ENCODE measurements at places on chromosomes 1 and 21.

GRCh38 chr1:219555031-219555692 is 57.7 kb downstream of the ZC3H11B start:
- DNase-seq = no peak

DNA sequence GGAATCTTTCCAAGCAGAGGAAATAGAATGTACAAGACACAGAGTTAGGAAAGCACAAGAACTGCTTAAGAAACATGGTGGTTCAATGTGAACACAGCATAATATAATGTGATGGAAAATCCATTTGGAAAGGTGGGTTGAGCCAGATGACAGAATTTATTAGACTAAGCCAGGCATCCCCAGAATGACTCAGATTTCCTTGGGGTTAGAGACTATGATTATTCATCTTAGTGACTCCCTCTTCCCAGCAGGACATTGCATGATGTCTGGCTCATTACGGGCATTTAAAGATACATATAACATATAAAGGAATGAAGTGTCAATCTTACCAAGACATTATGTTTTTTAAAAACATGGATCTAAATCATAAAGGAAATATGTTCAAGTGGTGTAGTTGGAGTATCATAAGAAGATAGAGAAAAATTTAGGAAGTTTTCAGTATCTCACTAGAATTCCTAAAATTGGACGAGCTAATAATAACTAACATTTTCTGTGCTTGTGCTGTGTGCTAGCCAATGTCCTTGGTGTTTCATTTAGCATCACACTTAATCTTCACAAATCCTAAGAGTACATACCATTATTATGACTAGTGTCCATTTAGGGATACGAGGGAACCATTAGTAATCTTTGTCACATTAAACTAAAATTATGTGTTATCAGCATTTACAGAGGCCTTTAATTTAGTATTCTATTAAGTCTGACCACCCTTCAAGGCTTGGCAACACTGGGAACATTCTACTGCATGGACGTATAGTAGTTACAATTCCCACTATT is 41.0 kb upstream of the ST6GALNAC5 start:
- DNase-seq = no peak

DNA sequence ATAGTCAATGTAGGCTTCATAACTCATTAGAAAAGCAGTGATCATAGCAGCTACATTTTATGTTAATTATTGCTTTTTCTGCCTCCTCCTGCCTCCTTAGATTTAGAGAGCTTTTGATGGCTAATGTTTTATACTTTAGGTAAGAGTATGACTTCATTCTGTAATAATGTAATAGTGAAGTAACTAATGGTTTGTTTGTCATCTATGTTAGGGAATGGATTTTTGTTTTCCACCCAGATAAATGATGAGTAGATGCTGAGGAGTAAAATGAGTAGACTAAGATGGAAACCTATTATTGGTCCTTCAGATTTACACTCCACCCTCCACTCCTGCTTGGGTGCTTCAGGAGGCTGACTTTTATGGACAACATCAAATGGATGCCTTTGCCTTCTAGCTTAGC is 170.6 kb downstream of the CTH start:
- no peak for DNase-seq

- DNase-seq = no peak
These were observed 6.4 kb upstream of the TSNAX start for GRCh38 chr1:231522038-231522437.

DNA sequence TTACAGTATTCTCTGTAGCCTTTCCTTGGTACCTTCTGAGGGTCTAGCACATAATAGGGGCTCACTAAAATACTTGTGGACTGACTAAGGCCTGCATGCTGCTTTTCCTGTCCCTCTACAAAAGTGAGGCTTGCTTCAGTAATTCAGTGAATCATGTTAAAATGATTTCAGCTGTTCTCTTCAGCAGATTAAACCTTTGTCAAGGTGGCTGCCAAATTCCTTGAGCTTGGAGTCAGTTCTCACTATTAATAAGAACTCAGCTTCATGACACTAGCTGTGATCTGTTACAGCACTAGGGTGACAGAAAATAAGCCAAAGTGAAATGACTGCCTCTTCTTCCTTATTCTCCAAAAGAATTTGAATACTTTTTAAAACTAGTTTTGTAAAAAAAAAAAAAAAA is 128.8 kb downstream of the KCNN3 start:
- no peak for DNase-seq
